ENCODE measurements at places on chromosomes 6 and 20. TPM values are rescaled to one million over a fixed set of nuclear protein-coding genes. Genes with fewer than 3 reads are reported as not detected.
A peak's percentile ranks its signal among the peaks of the same experiment; 100 is the strongest.

PRPH2 gene
- total RNA-seq = 3.3 TPM

MEI4 gene
- 3.0 TPM for total RNA-seq

PLCB4 gene
- 9.1 TPM for total RNA-seq

PAK5 gene
- 1.9 TPM for total RNA-seq

- H3K4me1 ChIP-seq = no peaks in the 10 kb centered on the region
- H3K36me3 ChIP-seq = no peaks in the 10 kb centered on the region
- no peak overlapping the region for H3K27ac ChIP-seq
Measured at GRCh38 chr6:156857573-156857972, 80.4 kb downstream of the ARID1B start.

DNA sequence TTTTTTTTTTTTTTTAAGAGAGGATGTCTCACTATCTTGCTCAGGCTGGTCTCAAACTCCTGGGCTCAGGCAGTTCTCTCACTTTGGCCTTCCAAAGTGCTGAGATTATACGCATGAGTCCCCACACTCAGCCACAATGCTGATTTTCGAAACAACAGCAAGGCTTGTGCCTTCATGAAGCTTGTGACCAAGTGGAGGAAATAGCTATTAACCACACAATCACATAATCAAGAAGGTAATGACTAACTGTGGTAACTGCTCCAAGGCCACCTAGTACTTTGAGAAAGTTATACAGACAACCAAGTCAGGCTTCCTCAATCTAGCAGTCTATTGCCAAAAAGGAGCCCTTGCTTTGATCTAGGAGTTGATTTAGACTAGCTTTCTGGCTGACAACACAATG lies 46.3 kb downstream of the SOD2 start:
- no peaks in the 10 kb centered on the region for H3K36me3 ChIP-seq
- no peaks in the 10 kb centered on the region for H3K4me1 ChIP-seq
- H3K4me3 ChIP-seq = no peak overlapping the region
- DNase-seq = no peak
- no peak overlapping the region for H3K27ac ChIP-seq
- no peaks in the 10 kb centered on the region for H3K27me3 ChIP-seq

- H3K27ac ChIP-seq = no peak overlapping the region
- H3K4me1 ChIP-seq = no peaks in the 10 kb centered on the region
- H3K4me3 ChIP-seq = no peak overlapping the region
- no peak for DNase-seq
- no peaks in the 10 kb centered on the region for H3K27me3 ChIP-seq
- no peaks in the 10 kb centered on the region for H3K36me3 ChIP-seq
Measured at GRCh38 chr6:4707011-4707410, 69.2 kb upstream of the CDYL start.

GRCh38 chr6:56324396-56324795 lies 77.0 kb upstream of the COL21A1 start:
- no peak for DNase-seq
- no peaks in the 10 kb centered on the region for H3K4me1 ChIP-seq
- H3K36me3 ChIP-seq = no peaks in the 10 kb centered on the region

GRCh38 chr20:57708694-57709673 lies 831 bp downstream of the PMEPA1 start:
- peak overlapping the region; percentile 78 for H3K4me3 ChIP-seq
- H3K27me3 ChIP-seq = no peaks in the 10 kb centered on the region
- peak overlapping the region; percentile 99 for H3K27ac ChIP-seq
- H3K36me3 ChIP-seq = no peaks in the 10 kb centered on the region
- DNase-seq = no peak

DNA sequence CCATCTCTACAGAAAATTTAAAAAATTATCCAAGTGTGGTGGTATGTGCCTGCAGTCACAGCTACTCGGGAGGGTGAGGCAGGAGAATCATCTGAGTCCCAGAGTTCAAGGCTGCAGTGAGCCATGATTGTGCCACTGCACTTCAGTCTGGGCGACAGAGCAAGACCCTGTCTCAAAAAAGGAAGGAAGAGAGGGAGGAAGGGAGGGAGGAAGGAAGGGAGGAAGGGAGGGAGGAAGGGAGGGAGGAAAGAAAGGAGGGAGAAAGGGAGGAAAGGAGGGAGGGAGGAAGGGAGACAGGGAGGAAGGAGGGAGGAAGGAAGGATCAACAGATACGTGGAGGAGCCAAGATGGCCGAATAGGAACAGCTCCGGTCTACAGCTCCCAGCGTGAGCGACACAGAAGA lies 90.1 kb downstream of the ZNF217 start:
- no peaks in the 10 kb centered on the region for H3K4me1 ChIP-seq
- H3K27ac ChIP-seq = no peak overlapping the region
- no peaks in the 10 kb centered on the region for H3K36me3 ChIP-seq

DNA sequence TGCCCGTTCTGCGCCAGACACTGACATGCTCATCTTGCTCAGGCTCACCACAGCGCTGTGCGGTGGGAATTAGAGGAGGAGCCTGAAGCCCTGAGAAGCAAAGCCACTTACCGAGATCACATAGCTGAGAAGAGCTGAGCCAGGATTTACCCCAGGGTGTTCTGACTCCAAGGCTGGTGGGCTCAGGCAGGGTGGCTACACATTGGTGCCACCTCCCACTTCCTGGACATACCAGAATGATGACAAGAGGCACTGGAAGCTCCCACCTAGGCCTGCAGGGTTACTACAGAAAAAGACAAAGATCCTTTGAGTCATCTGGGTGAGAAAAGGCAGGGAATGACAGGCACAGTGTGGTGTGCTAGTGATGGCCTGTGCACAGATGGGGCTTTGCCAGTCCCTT lies 24.4 kb upstream of the FKBP1A start:
- H3K4me1 ChIP-seq = no peaks in the 10 kb centered on the region
- no peak overlapping the region for H3K27ac ChIP-seq
- no peak overlapping the region for H3K4me3 ChIP-seq
- DNase-seq = no peak

DNA sequence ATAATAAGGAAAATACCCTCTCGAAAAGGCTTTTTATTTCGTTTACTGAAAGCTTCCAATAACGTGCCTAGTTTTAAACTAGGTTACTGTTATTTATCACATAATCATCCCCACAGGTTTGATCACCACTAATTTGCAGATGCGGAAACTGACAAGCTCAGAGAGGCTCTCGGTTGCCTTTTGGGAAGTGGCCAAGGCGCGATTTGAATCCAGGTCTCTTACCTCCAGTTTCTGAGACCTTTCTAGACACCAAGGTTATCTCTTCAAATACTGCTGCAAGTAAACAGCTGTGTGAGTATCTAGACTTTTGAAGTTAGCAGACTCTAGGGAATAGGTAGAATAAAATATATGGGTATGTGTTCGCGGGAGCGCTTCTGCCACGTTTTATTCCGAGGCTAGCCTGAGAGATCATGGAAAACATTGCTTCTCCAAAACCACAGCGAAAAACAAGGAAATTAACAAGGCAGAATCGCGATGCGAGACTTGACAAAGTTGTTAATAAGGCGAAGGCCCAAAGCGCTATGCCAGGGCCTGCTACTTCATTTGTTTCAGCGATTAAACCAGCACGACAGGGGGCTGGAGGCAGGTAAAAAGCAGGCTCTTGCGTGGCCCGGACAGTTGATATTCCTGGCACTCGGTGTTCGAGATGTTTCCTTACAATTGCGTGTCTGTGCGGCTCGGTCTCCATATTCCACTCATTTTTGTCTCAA lies 1.8 kb upstream of the JARID2 start:
- no peak for DNase-seq
- H3K4me3 ChIP-seq = peak overlapping the region; percentile 89
- peaks cover 5% of the 10 kb centered on the region for H3K4me1 ChIP-seq
- no peaks in the 10 kb centered on the region for H3K27me3 ChIP-seq
- H3K27ac ChIP-seq = peak overlapping the region; percentile 98

- no peaks in the 10 kb centered on the region for H3K27me3 ChIP-seq
- H3K4me1 ChIP-seq = no peaks in the 10 kb centered on the region
- H3K27ac ChIP-seq = no peak overlapping the region
- DNase-seq = no peak
- H3K36me3 ChIP-seq = no peaks in the 10 kb centered on the region
Measured at GRCh38 chr6:158391276-158391675, 79.0 kb downstream of the TULP4 start.

- H3K36me3 ChIP-seq = no peaks in the 10 kb centered on the region
- DNase-seq = no peak
- no peak overlapping the region for H3K4me3 ChIP-seq
- no peaks in the 10 kb centered on the region for H3K27me3 ChIP-seq
Measured at GRCh38 chr6:89618026-89618425, 20.5 kb downstream of the LYRM2 start.

DNA sequence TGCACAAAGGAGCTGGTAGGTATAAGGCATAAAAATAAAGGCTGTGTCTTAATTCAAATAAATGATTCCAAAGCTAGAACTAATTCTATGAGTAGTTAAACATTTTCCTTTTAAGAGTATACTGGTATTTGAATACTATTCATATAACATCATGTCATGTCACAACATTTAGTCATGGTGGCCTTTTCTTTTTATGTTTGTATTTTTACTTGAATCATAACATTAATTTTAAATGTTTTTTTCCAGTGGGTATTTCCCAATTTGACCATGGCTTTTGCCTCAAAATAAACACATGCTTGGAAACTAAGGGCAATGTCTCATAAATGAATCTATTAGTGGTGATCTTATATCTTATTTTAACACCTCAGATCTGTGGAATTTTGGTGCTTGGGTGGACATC lies 177.1 kb downstream of the CD109 start:
- H3K4me1 ChIP-seq = no peaks in the 10 kb centered on the region
- H3K4me3 ChIP-seq = no peak overlapping the region
- H3K27ac ChIP-seq = no peak overlapping the region
- no peaks in the 10 kb centered on the region for H3K27me3 ChIP-seq

GRCh38 chr20:56606174-56606945 lies 22.7 kb upstream of the TFAP2C start:
- no peaks in the 10 kb centered on the region for H3K36me3 ChIP-seq
- H3K4me3 ChIP-seq = no peak overlapping the region
- DNase-seq = no peak
- H3K27me3 ChIP-seq = no peaks in the 10 kb centered on the region
- no peak overlapping the region for H3K27ac ChIP-seq
- no peaks in the 10 kb centered on the region for H3K4me1 ChIP-seq

DNA sequence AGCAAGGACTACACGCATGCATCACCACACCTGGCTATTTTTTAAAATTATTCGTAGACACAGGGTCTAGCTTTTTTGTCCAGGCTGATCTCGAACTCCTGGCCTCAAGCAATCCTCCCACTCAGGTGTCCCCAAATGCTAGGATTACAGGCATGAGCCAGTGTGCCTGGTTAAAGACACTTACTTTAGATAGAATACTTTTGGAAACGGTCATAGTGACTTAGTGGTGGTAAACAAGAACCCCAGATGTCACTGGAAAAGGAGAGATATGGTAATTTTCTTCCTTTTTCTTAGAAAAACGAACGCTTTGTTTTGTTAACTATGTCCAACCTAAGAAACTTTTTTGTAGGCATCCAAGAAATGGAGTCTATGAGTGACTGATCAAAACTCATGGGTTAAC lies 137.3 kb downstream of the TFAP2B start:
- no peak for DNase-seq
- no peaks in the 10 kb centered on the region for H3K27me3 ChIP-seq
- no peak overlapping the region for H3K27ac ChIP-seq
- H3K4me3 ChIP-seq = no peak overlapping the region
- no peaks in the 10 kb centered on the region for H3K36me3 ChIP-seq

DNA sequence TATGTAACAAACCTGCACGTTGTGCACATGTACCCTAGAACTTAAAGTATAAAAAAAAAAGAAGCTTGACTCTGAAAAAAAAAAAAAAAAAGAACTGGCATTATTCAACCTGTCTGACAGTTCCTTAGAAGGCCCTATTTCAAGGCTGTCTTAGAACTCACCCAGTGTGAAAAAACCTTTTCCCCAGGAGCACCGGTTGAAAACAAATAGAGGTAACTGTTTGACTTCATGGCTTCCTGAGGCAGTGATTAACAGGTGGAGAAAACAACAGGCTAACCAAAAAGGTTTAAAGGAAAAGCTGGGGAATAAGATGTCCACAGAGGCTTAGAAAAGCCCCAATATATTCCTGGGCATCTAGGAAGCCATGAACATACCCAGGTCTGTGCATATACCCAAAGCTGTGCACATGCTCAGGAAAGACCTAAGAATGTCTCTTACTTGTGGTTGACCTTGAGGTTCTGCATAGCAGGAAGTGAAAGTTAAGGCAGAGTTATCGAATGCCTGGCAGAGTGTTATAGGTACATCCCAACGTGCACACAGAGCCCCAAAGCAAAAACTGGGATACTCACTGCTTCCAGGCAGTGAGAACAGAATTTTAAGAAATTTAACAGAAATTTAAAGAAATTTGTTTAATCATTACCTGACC lies 7.0 kb downstream of the UQCC1 start:
- H3K36me3 ChIP-seq = peaks cover 3% of the 10 kb centered on the region
- H3K27ac ChIP-seq = no peak overlapping the region
- no peaks in the 10 kb centered on the region for H3K27me3 ChIP-seq
- no peaks in the 10 kb centered on the region for H3K4me1 ChIP-seq
- DNase-seq = no peak

GRCh38 chr6:28555136-28555535 lies 29.5 kb downstream of the GPX5 start:
- no peak overlapping the region for H3K27ac ChIP-seq
- no peak for DNase-seq
- H3K36me3 ChIP-seq = no peaks in the 10 kb centered on the region
- H3K27me3 ChIP-seq = no peaks in the 10 kb centered on the region
- no peak overlapping the region for H3K4me3 ChIP-seq

DNA sequence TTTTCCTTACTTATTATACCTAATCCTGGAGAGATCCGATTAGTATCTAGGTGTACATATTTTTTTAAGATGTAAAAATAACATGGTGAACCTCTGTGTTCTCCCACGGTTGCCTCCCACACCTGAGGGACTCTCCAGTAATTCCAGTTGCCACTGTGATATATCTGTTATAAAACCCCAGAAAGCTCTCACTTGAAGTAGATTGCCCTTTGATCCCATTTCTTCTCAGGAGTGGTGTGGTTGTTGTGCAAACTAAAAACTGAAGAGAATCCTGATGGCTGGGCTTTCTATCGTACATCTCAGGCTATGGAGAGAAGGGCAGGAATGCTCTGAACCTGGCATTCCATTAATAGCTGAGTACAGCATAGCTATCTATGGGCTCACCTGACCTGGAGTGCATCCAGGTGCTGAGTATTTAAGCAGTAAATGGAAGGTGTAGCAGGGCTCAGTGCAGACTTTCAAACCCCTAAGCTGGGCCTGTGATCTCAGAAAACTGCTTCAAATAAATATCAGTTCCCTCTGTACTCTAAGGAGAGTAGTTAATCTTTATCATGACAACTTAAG lies 41.0 kb downstream of the VGLL2 start:
- no peaks in the 10 kb centered on the region for H3K27me3 ChIP-seq
- H3K36me3 ChIP-seq = no peaks in the 10 kb centered on the region
- no peak overlapping the region for H3K4me3 ChIP-seq
- H3K4me1 ChIP-seq = no peaks in the 10 kb centered on the region
- H3K27ac ChIP-seq = no peak overlapping the region

GRCh38 chr20:63706852-63707557 lies 771 bp downstream of the ARFRP1 start:
- no peaks in the 10 kb centered on the region for H3K36me3 ChIP-seq
- H3K27ac ChIP-seq = peak overlapping the region; percentile 73
- DNase-seq = peak; percentile 10
- H3K4me3 ChIP-seq = peak overlapping the region; percentile 91
- no peaks in the 10 kb centered on the region for H3K27me3 ChIP-seq
